GM12891 (cell line): ENCODE measurements at places on chromosomes 7 and 10.

DNA sequence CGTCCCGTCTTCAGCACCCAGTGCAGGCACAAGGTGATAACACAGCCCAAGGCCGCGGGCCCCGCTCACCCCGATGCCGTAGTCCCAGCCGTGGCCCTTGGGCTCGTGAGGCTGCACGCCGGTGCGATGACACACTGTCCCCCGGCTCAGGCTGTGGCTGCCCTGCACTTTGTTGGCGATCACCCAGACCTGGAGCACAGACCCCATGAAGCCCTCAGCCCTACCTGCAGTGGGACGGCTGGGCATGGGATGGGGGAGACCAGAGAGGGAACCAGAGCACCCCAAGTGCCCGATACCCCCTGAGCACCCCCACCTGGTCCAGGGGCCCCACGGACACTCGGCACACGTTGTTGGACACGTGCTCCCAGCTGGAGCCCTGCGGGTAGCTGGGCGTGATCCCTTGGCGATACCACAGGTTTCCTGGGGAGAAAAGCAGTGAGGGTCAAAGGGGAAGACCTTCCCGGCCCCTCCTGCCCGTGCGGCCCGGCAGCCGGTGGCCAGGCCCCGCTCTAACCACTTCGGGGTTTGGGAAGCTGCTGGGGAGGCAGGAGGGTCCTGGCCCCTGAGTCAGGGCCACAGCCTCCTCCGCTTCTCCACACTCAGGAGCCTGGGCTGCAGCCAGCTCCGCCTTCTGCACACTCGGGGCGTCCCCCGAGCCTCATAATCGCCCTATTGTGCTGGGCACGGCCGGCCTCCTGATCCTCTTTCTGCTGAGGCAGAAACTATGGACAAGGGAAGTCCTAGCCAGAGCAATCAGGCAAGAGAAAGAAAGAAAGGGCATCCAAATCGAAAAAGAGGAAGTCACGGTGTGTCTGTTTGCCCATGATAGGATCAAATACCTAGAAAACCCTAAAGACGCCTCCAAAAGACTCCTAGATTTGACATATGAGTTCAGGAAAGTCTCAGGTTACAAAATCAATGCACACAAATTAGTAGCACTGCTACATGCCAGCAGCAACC is 6.7 kb downstream of the BHLHA15 start:
- DNase-seq = no peak

DNA sequence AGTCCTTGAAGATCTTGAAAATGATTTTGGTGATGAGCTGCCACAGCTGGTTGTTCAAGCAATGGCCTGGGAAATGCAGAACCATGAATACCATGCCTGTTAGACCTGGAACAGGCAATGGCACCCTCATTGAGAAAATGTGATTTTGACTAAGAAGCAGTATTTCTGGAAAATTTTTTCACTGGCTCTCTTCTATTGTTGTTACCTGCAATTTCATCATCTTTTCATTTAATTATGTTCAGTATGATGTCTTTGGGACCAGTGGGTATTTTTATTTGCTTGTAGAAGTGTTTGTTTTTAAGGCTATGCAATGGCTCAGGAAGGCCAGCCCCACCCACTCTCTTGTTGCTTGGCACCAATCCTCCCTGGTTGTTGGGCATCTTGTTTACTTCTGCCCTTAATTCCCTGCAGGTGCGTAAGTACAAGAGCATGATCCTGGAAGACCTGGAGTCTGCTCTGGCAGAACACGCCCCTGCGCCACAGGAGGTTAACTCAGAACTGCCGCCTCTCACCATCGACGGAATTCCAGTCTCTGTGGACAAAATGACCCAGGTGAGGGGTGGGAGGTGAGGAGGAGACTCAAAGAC is 78.6 kb downstream of the NRF1 start:
- no peak for DNase-seq

- DNase-seq = no peak
These were observed 31.3 kb downstream of the PFKP start for GRCh38 chr10:3098689-3099088.

GRCh38 chr7:101736084-101736483 is 81.3 kb upstream of the CUX1 start:
- no peak for DNase-seq

DNA sequence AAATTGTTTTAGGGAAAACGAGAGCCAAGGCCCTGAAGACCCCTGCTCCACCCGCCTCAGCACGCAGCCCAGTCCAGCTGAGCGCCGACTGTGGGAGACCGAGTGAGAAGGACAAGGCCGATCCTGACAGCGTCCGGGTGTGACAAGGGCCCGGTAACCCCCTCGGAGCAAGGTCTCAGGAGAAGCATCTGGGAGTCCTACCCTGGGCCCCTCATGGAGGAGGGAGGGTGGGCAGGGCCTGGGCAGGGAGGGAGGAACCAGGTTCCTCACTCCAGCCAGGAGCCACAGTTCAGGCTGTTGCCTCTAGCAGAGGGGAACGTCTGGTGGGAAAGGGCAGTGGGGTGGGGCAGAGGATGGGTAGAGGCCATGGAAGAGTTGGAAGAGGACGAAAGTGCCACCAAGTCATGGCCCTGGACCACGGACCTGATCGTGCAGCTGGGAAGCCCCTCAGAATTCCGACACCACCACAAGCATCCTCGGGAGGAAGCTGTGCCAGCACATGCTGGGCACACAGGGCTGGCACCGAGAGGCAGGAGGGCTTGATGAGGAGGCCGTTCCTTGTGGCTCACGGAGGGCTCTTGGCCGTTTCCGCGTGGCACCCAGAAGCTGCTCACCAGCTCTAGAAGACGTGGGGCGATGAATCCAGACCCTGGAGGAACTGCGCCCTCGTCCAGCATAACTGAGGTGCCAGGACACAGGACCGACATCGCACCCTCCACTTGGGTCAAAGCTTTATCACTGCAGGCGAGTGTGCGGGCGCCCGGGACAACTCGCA is 2.2 kb upstream of the KNDC1 start:
- no peak for DNase-seq

- no peak for DNase-seq
These were observed 100.7 kb downstream of the OSBPL3 start for GRCh38 chr7:24879291-24879690.

DNA sequence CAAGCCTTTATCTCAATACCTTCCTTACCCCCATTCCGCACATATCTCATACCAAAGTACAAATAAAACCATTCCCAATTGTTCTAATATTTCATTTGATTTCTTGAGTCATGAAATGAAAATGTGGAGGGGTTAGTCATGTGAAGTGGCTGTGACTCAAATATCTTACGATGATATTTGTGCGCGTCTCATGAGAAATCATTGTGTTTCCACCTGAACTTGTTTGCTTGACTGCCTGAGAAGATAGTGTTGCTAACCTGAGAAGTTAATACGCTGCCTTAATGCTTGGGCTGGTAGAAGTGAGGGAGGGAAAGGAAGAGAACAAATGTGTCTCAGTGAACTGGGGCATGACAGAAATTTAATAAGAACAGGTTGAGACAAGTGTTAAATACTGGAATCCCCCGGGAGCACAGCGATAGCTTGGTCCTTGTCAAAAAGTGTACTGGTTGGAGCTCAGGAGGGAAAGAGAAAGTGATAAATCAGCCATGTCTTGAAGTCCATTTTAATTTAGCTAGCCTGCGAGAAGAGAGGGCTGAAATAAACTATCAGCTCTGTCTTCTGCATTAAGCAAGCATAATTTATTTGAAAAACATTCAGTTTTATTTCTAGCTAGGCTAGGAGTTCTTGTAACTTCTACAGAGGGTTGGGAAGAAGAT is 7.2 kb upstream of the EPHA1 start:
- DNase-seq = no peak
